Psoas muscle (tissue), 8 donors: ENCODE measurements at places on chromosomes 6 and 20. TPM values are rescaled to one million over a fixed set of nuclear protein-coding genes. Genes with fewer than 3 reads are reported as not detected.

HUS1B gene
- not detected for total RNA-seq

FOXS1 gene
- total RNA-seq, result 0.83 TPM

TRERF1 gene
- 0.61 TPM for total RNA-seq

RSPH9 gene
- total RNA-seq, result not detected

TRIM15 gene
- total RNA-seq, result not detected

KCNB1 gene
- total RNA-seq, result 22.9 TPM

BPIFB2 gene
- total RNA-seq, result not detected

FAM83D gene
- total RNA-seq, result not detected

TCP11 gene
- not detected for total RNA-seq

DNA sequence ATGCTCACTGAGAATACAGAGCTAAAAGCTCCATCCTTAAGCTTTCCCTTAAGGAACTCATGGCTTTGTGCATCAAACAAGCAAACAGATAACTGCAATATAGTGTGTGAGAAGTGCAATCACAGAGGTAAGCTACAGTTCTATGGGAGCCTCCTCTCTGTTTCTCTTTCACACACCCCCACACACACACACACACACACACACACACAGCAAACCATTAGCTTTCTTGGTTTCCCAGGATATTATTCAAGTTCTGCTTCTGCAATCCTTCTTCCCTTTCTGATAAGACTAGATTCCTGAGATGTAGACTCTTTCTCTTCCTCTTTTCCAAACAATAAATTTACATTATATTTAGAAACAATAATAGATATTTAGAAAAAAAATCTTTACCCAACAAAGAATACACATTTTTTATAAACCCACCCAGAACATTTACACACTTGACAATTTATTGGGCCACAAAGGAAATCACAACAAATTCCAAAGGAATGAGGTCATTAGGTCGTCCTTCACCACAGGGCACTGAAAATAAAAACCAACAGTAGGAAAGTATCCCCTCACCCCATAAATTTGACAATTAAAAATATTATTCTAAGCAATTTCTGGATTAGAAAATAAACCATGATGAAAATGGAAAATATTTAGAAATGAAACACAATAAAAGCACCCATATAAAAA, 9.3 kb upstream of the GFOD1 start:
- no peaks in the 10 kb centered on the region for H3K36me3 ChIP-seq
- no peaks in the 10 kb centered on the region for H3K4me1 ChIP-seq
- H3K4me3 ChIP-seq, result no peak overlapping the region
- no peak for DNase-seq

DNA sequence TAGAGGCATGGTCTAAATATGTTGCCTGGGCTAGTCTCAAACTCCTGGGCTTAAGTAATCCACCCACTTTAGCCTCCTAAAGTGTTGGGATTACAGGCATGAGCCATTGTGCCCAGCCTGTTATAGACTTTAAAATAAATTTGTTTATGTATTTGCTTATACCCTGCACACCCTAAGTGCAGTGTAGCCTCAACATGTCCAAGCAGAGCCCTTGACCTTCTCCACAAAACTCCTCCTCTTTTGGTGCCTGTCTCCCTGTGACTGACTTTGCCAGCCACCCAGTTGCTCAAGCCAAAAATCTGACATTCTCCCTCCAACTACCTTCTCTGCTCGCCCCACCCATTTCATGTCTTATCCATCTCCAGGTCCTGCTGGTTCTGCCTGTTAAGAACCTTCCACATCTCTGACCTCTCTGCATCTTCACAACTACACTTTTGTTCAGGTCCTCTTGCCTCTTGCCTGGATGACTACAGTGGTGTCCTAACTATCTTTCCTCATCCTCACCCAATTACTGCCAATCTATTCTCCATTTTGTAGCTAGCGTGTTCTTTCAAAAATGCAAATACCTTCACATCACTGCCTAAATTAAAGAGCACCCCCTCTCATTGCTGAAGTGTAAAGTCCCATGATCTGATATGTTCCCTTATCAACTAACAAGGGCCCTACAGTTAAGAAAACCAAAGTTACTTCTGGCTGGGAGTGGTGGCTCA, 11.2 kb upstream of the KIFC1 start:
- no peaks in the 10 kb centered on the region for H3K27me3 ChIP-seq
- DNase-seq, result no peak
- no peak overlapping the region for H3K27ac ChIP-seq

DNA sequence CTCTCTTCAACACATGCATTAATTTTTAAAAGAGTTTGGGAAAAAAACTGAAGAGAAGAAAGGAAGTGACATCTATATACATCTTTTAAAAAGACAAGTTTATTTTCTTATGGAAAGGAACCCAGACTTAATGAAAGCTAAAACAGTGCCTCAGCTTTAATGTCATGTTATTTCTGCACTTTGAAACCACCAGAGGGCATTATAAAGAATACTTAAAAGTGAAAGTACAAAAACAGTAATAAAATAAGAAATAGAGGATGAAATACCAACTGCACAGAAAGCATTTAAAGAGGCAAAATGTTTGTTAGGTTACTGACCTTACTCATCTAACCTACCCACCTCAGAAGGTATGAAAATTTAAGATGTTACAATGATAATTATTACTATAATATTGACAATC, 98.8 kb downstream of the HUS1B start:
- H3K4me3 ChIP-seq, result no peak overlapping the region
- no peaks in the 10 kb centered on the region for H3K4me1 ChIP-seq
- no peak overlapping the region for H3K27ac ChIP-seq
- no peak for DNase-seq

- no peak overlapping the region for H3K4me3 ChIP-seq
- H3K36me3 ChIP-seq, result no peaks in the 10 kb centered on the region
- no peaks in the 10 kb centered on the region for H3K4me1 ChIP-seq
Observed at GRCh38 chr6:24051942-24052589, 73.9 kb upstream of the NRSN1 start.

DNA sequence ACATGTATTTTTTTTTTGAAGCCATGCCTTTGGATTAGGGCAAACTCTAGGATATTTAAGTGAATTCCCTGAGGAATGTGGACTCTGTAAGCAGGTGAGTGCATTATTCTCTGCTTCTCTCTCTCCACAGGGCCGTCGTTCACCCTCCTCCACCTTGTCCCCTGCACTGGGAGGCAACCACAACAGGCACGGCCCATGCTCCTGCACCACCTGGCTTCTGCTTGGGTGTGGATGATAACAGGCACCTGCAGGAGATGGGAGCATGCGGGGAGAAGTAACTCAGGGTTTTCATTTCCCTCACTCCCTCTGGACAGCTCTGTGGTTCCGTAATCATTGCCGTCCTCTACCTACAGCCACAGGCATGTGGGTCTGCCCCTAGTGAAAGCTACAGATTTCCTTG, 43.4 kb downstream of the HLA-C start:
- H3K36me3 ChIP-seq, result no peaks in the 10 kb centered on the region
- no peak overlapping the region for H3K27ac ChIP-seq
- no peak for DNase-seq
- no peak overlapping the region for H3K4me3 ChIP-seq
- no peaks in the 10 kb centered on the region for H3K4me1 ChIP-seq
- no peaks in the 10 kb centered on the region for H3K27me3 ChIP-seq

DNA sequence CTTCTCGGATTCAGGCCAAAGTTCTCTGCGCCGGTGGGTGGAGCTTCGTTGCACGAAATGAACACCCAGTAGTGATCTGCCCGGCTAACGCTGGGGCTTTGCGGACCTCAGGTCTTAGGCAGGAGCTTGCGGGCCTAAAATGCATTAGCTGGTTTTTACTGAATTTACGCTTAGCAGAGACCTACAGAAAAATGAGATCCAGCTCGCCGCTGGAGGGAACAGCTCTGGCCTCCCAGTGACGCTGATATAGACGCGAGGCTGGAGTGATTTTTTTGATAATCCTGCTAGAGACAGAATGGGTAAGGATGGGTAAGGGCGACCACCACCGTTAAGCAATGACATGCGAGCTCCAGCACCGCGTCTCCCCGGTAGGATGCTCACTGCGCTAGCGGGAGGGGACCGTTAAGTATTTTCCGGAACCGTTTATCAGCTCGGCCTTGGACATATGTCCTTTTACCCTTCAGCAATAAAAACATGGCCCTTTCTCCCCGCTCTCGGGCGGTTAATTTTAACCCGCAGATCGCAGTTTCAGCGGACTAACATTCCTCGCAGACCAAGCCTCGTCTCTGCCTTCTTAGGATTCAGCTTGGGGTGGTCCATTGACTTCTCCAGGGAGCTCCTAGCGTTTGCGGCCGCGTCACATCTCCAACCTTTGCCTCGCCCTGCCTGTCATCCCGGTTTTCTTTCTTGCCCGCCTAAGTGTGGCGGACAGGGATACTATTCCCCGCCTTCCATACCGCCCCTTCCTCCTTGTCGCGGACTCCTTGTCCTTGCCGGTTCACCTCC, 109.3 kb downstream of the GPX5 start:
- no peaks in the 10 kb centered on the region for H3K36me3 ChIP-seq
- no peak overlapping the region for H3K27ac ChIP-seq
- H3K27me3 ChIP-seq, result peaks cover 13% of the 10 kb centered on the region
- DNase-seq, result no peak

GRCh38 chr20:15065794-15066193, 728.4 kb upstream of the FLRT3 start:
- no peaks in the 10 kb centered on the region for H3K36me3 ChIP-seq
- H3K4me3 ChIP-seq, result no peak overlapping the region
- H3K27ac ChIP-seq, result no peak overlapping the region
- no peaks in the 10 kb centered on the region for H3K27me3 ChIP-seq

- H3K36me3 ChIP-seq, result no peaks in the 10 kb centered on the region
- DNase-seq, result peak; percentile 46
- H3K27me3 ChIP-seq, result peaks cover 10% of the 10 kb centered on the region
- H3K4me3 ChIP-seq, result no peak overlapping the region
- no peaks in the 10 kb centered on the region for H3K4me1 ChIP-seq
Observed at GRCh38 chr20:56249244-56249955, 868 bp downstream of the MC3R start.

DNA sequence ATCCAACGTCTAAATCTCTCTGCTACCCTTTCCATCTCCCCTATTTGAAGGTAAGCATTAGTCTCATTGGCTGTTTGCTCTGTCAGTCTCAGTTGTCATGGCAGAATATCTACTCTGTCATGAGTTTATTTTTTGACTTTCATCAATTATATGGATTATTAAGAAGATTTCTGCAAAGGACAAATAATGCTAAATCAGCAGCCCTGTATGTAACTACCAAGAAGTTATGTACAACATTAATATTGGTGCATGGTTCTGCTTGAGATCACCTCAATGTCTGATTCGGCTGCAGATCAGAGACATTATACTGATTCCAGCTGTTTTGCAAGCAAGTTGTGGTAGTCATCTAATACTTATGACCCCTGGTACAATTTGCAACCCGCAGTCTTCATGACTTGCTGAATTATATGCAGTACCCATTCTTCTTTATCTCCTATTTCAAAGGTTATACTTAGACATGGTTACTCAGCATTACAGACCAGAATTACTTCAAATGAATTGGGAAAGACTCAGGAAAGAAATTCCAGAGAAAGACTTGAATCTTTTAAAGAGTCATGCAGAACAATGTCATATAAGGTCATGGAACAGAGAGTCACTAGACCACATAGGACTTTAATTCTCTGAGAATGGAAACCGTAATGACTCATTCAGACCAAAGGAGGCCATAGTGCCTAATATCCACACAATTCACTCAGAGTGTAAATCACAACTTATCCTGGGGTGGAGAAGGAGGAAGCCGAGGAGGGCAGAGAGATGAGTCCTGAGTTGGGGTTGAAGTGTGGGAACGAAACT, 201.4 kb downstream of the IBTK start:
- no peak overlapping the region for H3K4me3 ChIP-seq
- no peak for DNase-seq
- H3K27me3 ChIP-seq, result no peaks in the 10 kb centered on the region
- H3K36me3 ChIP-seq, result no peaks in the 10 kb centered on the region
- H3K27ac ChIP-seq, result no peak overlapping the region

GRCh38 chr6:110064744-110065524, 86.8 kb downstream of the GPR6 start:
- no peaks in the 10 kb centered on the region for H3K27me3 ChIP-seq
- no peak overlapping the region for H3K4me3 ChIP-seq
- no peaks in the 10 kb centered on the region for H3K36me3 ChIP-seq
- no peaks in the 10 kb centered on the region for H3K4me1 ChIP-seq

DNA sequence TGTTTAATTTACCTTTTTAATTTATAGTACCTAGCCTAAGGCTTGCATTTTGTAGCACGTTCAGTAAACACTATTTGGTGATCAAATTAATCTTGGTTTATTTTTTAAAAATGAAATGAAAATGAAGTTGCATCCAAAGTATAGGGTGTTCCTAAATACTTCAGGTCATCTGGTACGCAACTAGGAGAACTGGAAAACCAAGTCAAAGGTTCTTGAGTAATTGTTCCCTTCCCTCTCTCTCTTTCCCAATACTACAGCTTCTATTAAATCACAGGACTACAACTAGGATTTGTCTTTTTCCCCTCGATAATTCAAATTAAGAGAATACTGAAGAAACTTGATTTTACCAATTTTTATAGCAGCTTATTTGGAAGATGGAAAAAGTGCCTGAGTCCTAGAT, 27.9 kb downstream of the CSNK2A1 start:
- no peaks in the 10 kb centered on the region for H3K36me3 ChIP-seq
- H3K4me1 ChIP-seq, result peaks cover 29% of the 10 kb centered on the region
- no peaks in the 10 kb centered on the region for H3K27me3 ChIP-seq
- no peak overlapping the region for H3K4me3 ChIP-seq
- no peak overlapping the region for H3K27ac ChIP-seq
- DNase-seq, result no peak

DNA sequence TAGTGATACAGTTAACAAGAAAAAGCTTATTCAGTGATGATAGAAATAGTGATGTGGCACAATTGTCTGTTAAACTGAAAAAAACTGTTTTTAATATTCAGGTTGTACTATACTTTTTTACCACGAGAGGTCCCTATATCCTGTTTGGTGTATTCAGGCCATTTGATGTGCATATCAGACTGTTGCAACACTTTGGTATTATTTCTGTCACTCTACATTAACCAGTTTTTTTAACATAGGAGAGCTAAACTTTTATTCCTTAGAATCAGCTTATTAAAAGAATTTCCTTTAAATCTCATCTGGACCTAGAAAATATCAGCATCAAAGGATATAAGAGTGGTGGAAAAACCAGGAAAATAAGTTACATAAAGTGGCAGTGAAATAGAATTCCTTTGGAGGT, 36.8 kb downstream of the TSPYL4 start:
- no peak for DNase-seq
- H3K4me1 ChIP-seq, result peaks cover 13% of the 10 kb centered on the region

GRCh38 chr6:99789767-99790166, 183.1 kb downstream of the PRDM13 start:
- H3K27me3 ChIP-seq, result peaks cover 2% of the 10 kb centered on the region
- no peaks in the 10 kb centered on the region for H3K4me1 ChIP-seq
- H3K4me3 ChIP-seq, result no peak overlapping the region
- DNase-seq, result no peak
- no peak overlapping the region for H3K27ac ChIP-seq
